ENCODE measurements at places on chromosomes 12 and 14. TPM values are rescaled to one million over a fixed set of nuclear protein-coding genes. Genes with fewer than 3 reads are reported as not detected.
A peak's percentile ranks its signal among the peaks of the same experiment; 100 is the strongest.

DNA sequence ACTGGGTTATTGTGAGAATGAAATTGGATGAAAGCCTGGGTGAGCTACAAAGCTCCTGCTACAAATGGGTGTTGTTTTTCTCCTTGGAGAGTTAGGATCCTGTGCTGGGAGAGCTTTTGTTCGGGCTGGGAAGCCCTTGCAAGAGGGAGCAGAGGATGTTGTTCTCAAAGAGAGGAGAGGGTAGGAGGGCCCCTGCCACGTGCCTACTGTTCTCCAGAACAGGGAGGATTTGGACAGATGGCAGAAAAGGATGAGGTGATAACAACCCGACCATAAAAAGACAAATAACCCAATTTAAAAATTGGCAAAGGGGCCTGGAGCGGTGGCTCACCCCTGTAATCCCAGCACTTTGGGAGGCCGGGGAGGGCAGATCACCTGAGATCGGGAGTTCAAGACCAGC, 68.8 kb downstream of the GALNT16 start:
- DNase-seq: no peak
- no peaks in the 10 kb centered on the region for H3K27me3 ChIP-seq
- H3K27ac ChIP-seq: no peak overlapping the region
- H3K4me1 ChIP-seq: no peaks in the 10 kb centered on the region
- H3K4me3 ChIP-seq: no peak overlapping the region
- H3K36me3 ChIP-seq: no peaks in the 10 kb centered on the region

GRCh38 chr12:78963439-78964227, 99.1 kb downstream of the SYT1 start:
- no peaks in the 10 kb centered on the region for H3K36me3 ChIP-seq
- H3K27ac ChIP-seq: peak overlapping the region; percentile 39

DNA sequence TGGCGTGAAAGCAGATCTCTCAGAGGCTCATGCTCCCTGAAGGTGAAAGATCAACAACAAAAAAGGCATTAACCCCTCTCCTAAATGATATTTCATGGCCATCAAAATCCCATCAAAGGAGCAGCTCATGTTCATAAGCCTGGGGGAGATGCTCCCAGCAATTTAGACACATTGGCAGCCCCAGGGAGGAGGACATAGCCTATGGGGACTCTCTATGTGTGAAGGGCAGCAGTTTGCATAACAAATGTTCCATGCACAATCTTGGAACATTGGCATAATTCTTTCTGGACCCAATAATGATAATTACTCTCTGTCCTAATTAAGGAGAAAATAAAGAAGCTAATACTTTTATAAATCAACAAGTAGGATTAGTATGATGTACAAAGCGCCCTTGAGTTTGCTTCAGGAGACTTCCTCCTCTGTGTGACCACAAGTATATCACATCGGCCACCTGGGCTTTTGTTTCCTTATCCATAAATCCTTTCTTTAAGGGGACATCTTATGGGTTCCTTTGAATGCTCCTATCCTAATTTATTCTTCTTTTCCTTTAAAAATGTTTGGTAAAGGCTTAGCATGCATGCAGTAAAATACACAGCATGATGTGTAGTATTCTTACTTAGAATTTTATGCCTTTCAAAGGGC, 161.9 kb upstream of the PLEKHG7 start:
- DNase-seq: no peak
- no peak overlapping the region for H3K27ac ChIP-seq
- no peaks in the 10 kb centered on the region for H3K36me3 ChIP-seq
- no peaks in the 10 kb centered on the region for H3K27me3 ChIP-seq
- no peak overlapping the region for H3K4me3 ChIP-seq
- H3K4me1 ChIP-seq: peaks cover 17% of the 10 kb centered on the region

- H3K36me3 ChIP-seq: no peaks in the 10 kb centered on the region
- peaks cover 41% of the 10 kb centered on the region for H3K4me1 ChIP-seq
- peak overlapping the region; percentile 82 for H3K4me3 ChIP-seq
- peak overlapping the region; percentile 99 for H3K27ac ChIP-seq
- H3K27me3 ChIP-seq: no peaks in the 10 kb centered on the region
Observed at GRCh38 chr14:73785336-73785833, 66.2 kb upstream of the PTGR2 start.

CHGA gene
- not detected for total RNA-seq

DNA sequence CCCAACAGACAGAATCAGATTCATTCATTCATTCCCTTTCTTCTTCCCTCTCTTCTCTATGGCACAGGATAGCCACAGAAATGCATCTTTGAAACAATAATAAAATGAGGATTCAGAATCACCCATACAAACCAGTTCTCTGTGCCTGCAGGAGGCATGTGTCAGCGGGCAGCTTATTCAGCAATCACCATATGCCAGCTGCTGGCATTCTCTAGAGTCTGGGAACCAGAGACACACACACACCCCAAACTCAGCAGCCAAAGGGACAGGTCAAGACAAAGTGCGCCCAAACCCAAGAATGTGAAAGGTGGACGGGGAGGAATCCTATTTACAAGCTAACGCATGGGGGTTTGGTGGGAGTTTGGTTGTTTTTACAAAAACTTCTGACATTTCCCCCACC, 14.1 kb downstream of the ARF3 start:
- peaks cover 10% of the 10 kb centered on the region for H3K36me3 ChIP-seq
- no peak overlapping the region for H3K27ac ChIP-seq
- no peak overlapping the region for H3K4me3 ChIP-seq
- no peak for DNase-seq
- no peaks in the 10 kb centered on the region for H3K27me3 ChIP-seq

GPATCH2L gene
- 46.4 TPM for total RNA-seq

DNA sequence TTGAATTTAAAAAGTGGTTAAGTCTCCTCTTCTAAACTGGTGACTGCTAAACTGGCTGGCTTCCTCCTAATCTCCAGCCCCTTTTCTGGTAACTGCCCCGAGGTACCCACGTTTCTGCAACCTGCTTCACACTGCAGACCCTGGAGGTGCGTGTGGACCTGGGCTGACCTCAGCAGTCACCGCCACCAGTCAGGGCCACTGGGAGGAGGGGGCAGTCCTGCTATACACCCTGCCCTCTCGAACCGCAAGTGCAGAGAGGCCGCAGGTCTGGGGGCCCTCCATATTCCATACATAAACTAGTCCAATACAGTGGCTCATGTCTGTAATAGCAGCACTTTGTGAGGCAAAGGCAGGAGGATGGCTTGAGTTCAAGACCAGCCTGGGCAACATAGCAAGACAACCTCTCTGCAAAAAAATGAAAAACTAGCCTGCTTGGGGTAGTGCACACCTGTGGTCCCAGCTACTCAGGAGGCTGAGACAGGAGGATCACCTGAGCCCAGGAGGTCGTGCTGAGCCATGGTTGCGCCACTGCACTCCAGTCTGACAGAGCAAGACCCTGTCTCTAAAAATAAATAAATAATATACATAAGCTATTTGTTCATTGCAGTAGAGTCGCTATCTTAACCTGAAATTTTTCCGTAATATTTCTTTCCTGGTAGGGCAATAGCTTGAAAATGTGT, 25.6 kb downstream of the VPS37B start:
- no peak for DNase-seq
- H3K4me3 ChIP-seq: peak overlapping the region; percentile 75
- peaks cover 25% of the 10 kb centered on the region for H3K36me3 ChIP-seq
- no peaks in the 10 kb centered on the region for H3K27me3 ChIP-seq
- peaks cover 21% of the 10 kb centered on the region for H3K4me1 ChIP-seq
- peak overlapping the region; percentile 89 for H3K27ac ChIP-seq

CLEC9A gene
- not detected for total RNA-seq

TTC6 gene
- not detected for total RNA-seq

RPL36AL gene
- 89.8 TPM for total RNA-seq

HOXC10 gene
- not detected for total RNA-seq

- no peaks in the 10 kb centered on the region for H3K27me3 ChIP-seq
- no peak overlapping the region for H3K4me3 ChIP-seq
- no peak overlapping the region for H3K27ac ChIP-seq
- H3K36me3 ChIP-seq: peaks cover 43% of the 10 kb centered on the region
- 0 out of 2 replicates have a peak, but pooled peaks cover 3% of the 10 kb centered on the region for H3K4me1 ChIP-seq
Observed at GRCh38 chr12:95259368-95259767, 41.8 kb downstream of the VEZT start.

GRCh38 chr14:64845878-64846277, 33.8 kb downstream of the SPTB start:
- peaks cover 80% of the 10 kb centered on the region for H3K27me3 ChIP-seq
- no peaks in the 10 kb centered on the region for H3K4me1 ChIP-seq
- no peak overlapping the region for H3K4me3 ChIP-seq
- no peak overlapping the region for H3K27ac ChIP-seq

GRCh38 chr14:100827101-100828021, 1.4 kb downstream of the MEG3 start:
- peak overlapping the region; percentile 94 for H3K4me3 ChIP-seq
- H3K27ac ChIP-seq: peak overlapping the region; percentile 96
- peaks cover 7% of the 10 kb centered on the region for H3K36me3 ChIP-seq
- peak; percentile 59 for DNase-seq
- H3K27me3 ChIP-seq: no peaks in the 10 kb centered on the region
- no peaks in the 10 kb centered on the region for H3K4me1 ChIP-seq

PMEL gene
- total RNA-seq: 0.13 TPM

DNA sequence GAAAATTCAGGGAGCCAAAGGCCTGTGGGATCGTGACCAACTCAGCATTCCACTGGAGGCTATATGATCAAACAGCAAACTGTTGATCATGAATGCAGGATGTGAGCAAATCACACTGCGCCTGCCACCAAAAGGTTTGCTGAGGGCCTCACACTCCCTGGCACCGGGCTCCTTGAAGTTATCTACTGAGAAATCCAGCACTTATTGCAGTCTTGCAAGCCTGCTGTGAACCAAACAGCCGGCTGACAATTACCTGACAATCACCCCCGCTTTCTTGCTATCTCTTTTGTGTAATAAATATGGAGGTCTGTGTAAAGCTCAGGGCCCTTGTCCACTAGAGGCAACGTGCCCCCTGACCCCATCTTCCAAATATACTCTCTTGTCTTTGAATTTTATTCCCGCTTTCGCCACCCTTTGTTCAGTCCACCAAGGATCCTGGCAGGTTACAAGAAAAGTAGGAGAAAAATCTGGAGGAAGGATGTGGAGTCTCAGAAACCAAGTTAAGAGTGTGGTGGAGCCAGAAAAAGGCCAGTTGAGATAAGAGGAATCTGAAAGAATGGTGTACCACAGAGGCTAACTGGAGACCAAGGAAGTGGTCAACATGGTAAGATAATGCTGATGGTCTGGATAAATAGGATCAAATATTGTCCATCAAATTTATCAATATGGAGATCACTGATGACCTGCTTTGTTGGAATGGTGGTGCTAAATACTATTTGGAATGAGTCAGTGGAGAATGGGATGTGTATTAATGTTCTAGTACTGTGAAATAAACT, 229.2 kb downstream of the ALX1 start:
- H3K27me3 ChIP-seq: peaks cover under 1% of the 10 kb centered on the region
- no peak overlapping the region for H3K27ac ChIP-seq
- no peaks in the 10 kb centered on the region for H3K36me3 ChIP-seq
- H3K4me1 ChIP-seq: no peaks in the 10 kb centered on the region

MRPL42 gene
- total RNA-seq: 75.0 TPM

TAS2R8 gene
- total RNA-seq: not detected

GRCh38 chr12:19263672-19264071, 134.1 kb downstream of the PLEKHA5 start:
- H3K27me3 ChIP-seq: no peaks in the 10 kb centered on the region
- H3K27ac ChIP-seq: no peak overlapping the region
- no peaks in the 10 kb centered on the region for H3K4me1 ChIP-seq
- no peak overlapping the region for H3K4me3 ChIP-seq
- DNase-seq: no peak

DNA sequence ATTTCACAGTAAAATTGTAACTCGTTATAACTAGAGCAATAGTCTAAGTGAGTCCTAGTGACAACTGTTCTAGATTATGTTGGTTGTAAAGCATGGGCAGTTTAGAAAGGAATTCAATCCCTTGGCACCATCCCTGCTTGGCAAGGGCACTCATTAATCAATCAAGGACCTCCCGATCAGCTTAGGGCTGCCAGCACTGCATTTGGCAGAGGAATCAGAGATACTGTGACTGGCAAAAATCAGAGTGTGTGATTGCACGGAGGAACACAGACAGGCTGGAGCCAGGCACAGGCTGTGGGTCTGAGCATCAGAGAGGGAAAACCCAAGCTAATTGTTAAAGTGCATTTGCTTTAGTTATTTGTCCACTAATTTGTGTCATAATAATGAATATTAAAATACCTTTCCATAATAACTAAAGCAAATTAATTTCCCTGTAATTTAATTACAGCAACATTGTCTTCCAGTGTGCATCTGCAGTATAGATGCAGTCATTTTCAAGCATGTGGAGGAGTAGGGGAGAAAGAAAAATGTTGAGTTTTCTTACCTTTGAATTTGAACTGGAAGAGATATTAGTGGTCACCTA, 3.2 kb upstream of the EGLN3 start:
- H3K36me3 ChIP-seq: no peaks in the 10 kb centered on the region
- no peak overlapping the region for H3K27ac ChIP-seq

OR6J1 gene
- total RNA-seq: not detected

DNA sequence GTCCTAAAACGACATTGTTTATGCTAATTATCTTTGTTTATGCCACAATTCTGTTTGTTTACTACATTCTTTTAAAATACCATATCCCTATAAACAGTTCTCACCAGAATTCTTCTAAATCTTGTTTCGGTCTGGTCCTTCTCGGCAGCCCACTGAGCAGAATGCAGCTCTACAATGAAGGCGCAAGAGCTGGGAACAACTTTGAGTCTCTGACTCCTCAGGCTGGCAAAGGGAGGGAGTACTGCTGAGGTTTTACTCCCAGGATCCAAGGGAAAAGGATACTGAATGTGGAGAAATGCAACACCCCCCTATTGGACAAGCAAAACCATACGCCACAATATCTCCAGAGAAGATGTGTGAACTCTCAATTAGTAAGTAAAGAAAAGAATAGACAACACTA, 5.4 kb downstream of the SOX5 start:
- DNase-seq: no peak
- no peak overlapping the region for H3K4me3 ChIP-seq
- no peak overlapping the region for H3K27ac ChIP-seq
- H3K36me3 ChIP-seq: no peaks in the 10 kb centered on the region

DNA sequence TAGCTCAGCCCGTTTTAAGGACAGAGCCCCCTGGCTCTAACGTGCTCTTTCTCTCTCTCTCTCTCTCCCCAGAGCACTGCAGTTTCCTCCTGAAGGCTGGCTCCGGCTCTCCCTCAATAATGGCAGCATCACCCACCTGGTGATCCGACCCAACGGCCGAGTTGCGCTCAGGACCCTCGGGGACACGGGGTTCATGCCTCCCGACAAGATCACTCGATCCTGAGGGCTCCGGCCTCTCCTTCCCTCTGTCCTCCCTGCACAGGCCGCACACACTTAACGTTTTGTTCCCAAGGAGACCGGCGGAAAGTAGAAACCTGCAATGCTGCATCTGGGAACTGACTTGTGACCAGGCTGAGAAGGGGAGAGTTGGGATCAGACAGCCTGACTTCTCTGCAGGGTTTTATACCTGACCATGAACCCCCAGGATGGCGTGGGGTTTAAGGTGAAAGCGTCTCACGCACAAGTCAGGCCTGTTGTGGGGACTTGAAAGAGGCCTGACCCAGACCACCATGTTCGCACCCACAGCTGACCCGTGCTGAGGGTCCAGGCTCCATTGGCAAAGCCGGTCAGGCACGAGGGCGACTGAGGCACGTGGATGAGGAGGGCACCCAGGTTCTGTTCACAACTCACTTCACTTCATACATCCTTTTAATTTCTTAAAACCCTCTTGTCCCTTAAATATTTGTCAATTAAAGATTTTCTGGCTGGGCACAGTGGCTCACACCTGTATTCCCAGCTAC, 10.1 kb downstream of the PGAM5 start:
- H3K36me3 ChIP-seq: peaks cover 36% of the 10 kb centered on the region
- H3K27me3 ChIP-seq: no peaks in the 10 kb centered on the region

- no peaks in the 10 kb centered on the region for H3K27me3 ChIP-seq
- DNase-seq: no peak
- H3K36me3 ChIP-seq: no peaks in the 10 kb centered on the region
- no peak overlapping the region for H3K4me3 ChIP-seq
- peaks cover 13% of the 10 kb centered on the region for H3K4me1 ChIP-seq
Observed at GRCh38 chr14:89249065-89249695, 167.9 kb downstream of the FOXN3 start.
